ENCODE measurements at places on chromosomes 12 and 14.

GRCh38 chr12:19856389-19856788 lies 417.1 kb downstream of the AEBP2 start:
- DNase-seq: no peak

DNA sequence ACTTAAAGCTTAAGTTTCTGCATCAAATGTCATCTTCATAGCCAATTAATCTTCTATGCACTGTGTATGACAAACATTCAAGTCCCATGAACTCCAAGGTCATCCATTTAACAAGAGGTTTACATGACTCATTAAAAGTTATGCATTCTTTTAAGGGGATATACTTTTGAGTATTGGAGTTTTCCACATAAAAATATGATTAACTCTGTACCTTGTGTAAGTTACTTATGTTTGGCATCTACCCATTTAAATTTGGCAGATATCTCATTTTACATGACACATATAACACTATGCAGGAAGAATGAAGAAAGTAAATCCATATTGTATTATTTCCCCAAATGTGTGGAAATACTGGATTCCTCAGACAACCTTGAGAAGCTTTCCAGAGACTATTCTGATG lies 240.2 kb downstream of the PAX9 start:
- no peak for DNase-seq

- DNase-seq: no peak
Measured at GRCh38 chr14:60101786-60102185, 10.1 kb downstream of the PCNX4 start.

DNA sequence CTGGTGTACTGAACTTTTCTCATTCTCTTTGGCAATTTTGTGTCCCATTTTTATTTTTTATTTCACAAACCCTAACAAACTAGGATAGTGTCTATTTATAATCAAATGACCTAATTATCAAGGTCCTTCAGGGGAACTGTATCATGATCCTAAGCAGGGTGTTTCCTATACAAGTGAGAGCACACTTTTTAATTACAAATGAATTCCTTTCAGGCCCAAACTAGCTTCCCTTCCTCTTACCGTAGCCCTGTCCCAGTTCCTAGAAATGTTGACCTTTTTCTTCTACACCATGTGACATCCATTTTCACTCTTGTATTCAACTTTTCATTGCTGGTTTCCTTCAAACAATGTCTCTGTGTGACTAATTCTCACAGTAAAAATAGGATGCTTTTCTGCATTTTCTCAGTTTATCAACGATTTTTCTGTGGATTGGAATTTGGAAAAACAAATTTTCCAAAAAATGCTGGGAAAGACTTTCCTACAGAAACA lies 411.4 kb downstream of the CCDC91 start:
- no peak for DNase-seq

GRCh38 chr12:29030006-29030405 lies 119.1 kb upstream of the FAR2 start:
- DNase-seq: no peak

DNA sequence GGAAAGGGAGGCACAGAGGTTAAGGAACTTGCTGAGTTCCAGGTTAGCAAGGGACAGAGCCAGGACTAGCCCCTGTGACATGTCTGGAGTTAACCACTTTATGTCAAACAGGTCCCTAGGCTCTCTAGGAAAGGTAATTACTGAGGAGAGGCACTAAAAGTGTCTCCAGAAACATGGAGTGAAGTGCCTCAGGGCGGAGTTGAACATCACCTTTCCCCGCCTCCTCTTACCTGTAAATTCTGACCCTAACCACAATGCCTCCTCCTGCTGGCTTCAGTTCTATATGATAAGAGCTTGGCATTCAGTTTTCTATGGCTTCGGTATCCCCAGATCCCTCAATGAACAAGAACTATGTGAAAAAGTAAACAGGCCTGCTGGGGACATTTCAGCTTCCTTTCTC lies 18.1 kb downstream of the RPH3A start:
- no peak for DNase-seq

DNA sequence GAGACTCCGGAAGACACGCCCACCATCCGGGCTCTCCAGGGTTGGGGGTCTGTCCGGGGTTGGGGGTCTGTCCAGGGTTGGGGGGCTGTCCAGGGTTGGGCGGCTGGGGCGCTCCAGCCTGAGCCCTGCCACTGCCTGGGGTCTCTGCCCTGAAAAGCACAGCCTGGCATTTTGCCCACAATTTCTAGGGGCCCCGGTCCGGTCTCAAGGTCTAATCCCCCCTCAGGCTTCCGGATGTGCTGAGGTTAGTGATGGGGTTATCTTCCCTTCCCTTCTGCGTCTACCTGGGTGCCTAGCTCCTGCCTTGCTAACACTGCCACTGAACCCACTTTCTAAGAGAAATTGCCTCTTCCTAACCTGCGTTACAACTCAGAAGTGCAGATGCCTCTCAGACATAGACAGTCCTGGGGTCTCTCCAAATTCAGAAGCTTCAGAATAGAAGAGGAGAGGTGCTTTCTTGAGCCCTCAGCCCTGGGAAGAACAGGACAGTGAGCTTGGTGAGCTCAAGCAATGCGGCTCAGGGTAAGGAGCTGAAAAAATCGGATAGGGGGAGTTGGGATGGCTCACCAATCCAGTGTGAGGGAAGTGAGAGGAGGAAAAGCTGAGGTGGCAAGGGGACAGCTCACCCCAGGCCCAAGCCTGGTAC lies 5.7 kb downstream of the LHX5 start:
- DNase-seq: no peak

GRCh38 chr14:56189307-56189706 lies 71.1 kb downstream of the PELI2 start:
- no peak for DNase-seq

- DNase-seq: no peak
Measured at GRCh38 chr14:65299826-65300225, 112.7 kb upstream of the FUT8 start.

DNA sequence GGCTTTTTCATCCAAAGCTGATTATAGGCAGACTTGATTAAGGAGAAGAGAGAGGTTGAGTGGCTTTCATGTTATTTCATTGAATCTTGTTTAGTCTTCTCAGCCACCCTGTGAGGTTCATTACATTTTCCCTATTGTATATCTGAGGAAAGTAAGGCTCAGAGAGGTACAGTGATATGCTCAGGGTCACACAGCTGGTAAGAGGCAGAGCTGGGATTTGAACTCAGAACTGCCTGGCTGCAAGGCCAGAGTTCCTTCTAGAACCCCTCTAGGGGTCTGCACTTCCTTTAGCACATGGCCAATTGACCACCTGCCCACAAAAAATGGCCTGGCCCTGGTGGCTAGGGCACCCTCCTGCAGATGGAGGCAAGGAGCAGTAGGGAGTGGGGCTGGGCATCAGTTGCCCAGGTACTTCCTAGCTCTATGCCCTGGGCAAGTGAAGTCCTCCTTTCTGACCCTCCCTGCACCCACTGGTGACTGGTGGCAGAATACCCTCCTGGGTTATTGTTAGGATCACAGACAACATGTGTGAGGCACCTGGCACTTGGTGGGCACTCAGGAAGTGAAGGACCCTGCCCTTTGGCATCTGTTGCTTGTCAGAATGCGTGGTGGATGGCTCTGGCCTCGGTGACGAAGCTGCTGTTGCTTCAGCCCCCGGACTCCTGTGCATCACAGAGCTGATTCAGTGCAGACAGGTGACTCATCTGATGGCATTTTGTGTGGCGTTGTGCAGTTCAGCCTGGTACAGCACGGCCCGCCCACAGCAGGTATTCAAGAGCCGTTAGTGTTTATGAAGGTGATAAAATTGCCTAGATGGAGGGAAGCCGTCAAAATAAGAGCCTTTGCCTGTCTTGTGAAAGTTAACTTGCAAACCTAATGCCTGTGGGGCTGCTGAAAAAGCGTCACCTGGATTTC lies 115.8 kb downstream of the SLC25A47 start:
- no peak for DNase-seq

DNA sequence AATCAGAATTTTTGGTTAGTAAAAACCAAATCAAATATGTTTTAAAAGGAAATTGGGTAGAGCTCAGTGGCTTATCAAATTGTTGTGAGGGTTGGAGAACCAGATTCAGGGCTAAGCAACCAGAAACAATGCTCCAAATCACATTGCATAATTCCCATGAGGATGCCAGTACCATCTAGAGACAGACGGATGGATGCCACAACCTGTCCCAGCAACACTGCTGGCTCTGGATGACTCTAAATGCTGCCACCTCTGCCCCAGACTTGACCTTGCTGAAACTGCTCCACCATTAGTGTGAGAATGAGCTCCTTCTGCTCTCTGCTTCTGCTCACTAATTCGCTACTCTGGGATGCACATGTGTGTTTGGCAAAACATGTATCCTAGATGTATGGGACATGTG lies 43.9 kb downstream of the FRS2 start:
- DNase-seq: no peak

- no peak for DNase-seq
Measured at GRCh38 chr14:38553586-38553985, 297.7 kb upstream of the CLEC14A start.

GRCh38 chr14:25239170-25239569 lies 189.2 kb upstream of the STXBP6 start:
- no peak for DNase-seq

GRCh38 chr12:78002878-78003277 lies 172.2 kb downstream of the NAV3 start:
- no peak for DNase-seq

DNA sequence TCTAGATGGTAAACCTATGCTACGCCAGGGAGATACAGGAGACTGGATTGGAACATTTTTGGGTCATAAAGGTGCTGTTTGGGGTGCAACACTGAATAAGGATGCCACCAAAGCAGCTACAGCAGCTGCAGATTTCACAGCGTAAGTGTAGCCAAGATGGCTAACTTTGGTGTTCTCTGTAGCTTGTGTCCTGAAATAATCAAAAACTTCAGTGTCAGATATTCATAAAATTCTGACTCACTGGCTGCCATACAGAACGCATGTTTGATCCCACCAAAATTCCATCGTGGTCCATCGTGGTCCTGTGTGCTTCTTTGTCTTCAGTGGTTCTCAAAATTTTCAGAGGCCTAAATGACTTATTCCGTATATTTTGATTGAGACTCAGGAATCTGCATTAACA lies 1.3 kb downstream of the STRAP start:
- no peak for DNase-seq

DNA sequence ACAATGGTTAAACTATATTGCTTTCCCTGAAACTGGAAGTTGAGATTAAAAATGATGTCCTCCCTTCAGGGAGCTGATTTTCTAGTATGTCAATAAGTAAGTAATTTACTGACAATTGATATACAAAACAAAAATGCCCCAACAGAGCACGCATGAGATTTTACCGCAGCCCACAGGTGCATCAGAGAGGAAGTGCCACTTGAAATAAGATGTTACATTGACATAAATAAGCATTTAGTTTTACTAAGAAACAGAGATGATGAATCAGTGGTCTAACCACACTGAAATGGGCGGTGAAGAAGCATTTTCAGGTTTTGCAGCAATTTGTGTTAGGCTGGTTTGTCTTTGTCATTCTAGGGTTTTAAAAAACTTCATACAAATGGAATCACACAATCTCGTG lies 8.8 kb upstream of the CLECL1 start:
- no peak for DNase-seq

GRCh38 chr14:67413806-67414769 lies 2.1 kb upstream of the PLEK2 start:
- DNase-seq: no peak

DNA sequence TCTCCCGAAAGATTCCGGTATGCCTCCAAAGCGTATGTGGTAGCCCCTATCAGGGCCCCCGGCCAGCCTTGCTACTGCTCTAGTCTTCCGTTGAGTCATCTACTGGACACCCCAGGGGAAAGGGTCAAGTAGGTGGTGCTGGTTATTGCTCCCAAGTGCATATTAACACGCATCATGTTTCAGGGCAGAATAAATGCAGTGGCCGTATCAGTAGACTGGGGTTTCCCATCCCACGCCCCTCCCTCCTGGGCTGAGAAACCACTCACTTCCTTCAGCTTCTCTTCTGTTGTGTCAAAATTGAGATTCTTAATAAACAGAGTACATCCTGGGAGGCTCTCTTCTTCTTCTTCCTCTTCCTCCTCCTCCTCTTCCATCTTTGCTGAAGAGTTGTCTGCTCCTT lies 39.3 kb downstream of the RBM19 start:
- DNase-seq: no peak

DNA sequence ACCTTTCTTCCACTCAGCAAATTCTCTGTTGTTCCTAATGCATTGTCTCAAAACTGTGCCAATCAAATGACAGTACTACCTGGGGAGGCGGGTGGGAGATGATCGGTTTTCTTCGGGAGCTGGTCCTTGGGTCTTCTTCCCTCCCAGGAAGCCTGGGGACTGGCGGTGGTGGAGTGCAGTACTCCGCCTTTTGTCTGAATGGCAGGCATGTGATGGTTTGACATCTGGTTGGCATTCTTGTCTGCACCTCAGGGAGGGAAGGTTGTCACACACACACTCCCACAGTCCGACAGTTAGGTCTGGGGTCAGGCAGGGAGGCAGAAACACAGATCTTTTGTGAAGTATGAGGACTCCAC lies 114.8 kb downstream of the SNAPC1 start:
- DNase-seq: no peak

DNA sequence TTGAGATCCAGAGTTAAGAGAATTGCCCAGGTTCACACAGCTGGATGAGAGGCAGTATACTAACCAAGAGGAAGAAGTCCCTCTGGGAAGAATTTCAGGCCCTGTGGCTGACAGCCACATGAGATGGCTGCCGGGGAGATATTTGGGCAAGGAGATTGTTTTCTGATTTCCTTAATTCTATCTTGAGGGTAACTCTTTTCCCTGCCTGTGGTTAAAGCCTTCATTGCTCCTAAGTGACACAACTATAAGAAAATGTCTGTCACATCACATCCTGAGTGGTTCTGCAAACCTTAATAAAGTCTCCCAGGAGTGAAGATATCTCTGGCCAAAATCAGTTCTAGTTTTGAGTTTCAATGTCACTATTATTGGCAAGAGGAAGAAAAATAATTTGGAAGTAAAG lies 9.6 kb downstream of the ARHGDIB start:
- no peak for DNase-seq

- DNase-seq: no peak
Measured at GRCh38 chr12:6790496-6791150, 1.3 kb downstream of the CD4 start.

DNA sequence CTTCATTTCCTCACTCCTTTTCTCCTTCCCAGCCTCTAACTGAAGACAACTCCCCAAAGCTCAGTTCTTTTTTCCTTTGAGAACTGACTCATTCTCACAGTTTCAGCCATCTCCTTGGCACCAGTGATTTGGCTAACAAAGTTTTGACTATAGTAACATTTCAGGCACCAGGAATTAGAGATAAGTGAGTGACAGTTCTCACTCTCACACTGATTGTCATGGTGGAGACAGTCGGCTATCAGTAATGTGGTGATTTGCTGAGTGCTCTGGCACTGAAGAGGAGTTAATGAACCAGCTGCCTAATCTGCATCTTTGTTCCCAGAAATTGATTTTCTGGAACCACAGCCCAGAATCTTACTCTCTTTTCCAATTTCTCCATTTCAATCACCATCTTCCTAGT lies 29.5 kb downstream of the HELB start:
- DNase-seq: no peak

DNA sequence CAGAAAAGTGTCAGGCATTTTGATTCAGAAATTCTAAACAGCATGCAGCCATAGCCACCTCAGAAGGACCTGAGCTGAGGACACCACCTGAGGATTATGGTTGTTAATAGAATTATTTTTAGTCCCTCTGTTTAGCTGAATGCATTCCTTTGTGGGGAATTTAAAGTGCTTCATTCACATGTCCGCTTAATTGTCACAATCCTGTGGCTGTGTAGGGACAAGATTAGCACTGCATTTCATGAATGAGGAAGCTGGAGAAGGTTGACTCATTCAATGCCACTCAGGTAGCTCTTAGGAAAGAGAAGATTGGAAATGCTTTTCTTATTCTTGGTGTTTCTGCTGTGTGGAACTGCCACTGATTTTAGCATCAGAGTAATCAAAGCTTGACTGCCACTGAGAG lies 42.0 kb upstream of the KRR1 start:
- DNase-seq: no peak

All from NCI-H1436 treated with DMSO at 0.1 percent for 48 hours (cell line).